ENCODE measurements at places on chromosomes 2 and 18.

- DNase-seq, result no peak
These were observed 7.3 kb downstream of the RPS27A start for GRCh38 chr2:55239656-55240222.

- no peak for DNase-seq
These were observed 595.5 kb upstream of the ID2 start for GRCh38 chr2:8086357-8086756.

- no peak for DNase-seq
These were observed 69.8 kb downstream of the CYBRD1 start for GRCh38 chr2:171592036-171592555.

GRCh38 chr2:9276901-9277451 lies 70.4 kb downstream of the ASAP2 start:
- DNase-seq, result no peak

DNA sequence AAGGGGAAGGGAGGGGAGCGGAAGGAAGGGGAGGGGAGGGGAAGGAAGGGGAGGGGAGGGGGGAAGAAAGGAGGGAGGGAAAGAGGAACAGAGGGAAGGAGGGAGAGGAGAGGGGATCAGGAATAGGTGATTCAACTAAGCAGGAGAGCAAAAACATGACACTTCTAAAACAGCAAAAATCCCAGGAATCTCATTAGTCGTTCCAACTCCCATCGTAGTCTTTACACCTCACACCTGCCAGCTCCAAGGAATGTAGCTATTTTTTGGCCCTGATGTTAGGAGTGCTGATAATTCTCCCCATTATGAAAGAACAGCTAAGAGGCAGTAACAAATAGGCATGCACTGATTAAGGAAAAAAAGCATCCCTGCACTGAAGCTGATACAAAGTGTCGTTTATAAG lies 709.9 kb upstream of the PKDCC start:
- DNase-seq, result no peak

DNA sequence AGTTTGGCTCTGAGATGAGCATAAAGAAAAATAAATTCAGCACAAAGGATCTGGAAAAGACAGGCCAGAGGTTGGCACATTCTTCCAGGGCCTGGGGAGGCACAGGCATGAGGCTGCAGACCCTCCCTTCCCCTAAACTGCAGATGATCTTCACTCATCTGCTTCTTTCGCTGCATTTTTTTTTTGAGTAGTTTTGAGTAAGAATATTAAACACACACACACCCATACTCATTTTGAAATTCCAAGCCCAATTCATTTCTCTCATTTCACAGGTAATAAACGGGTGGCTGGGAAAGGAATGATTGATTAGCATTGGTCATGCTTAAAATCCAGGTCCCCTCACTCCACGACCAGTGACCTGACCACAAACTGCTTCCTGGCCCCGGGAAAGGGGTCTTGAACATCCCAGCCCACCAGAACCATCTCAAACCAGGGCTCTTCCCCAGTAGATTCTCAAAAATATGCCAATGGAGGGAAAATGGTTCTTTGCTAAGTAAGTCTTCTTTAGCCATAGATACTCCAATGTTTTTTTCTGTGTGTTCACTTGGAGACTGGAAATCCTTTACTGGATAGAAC lies 219.6 kb downstream of the ANAPC1 start:
- no peak for DNase-seq

- no peak for DNase-seq
These were observed 174.2 kb downstream of the MIB1 start for GRCh38 chr18:21914739-21915319.

- no peak for DNase-seq
These were observed 19.6 kb upstream of the GREB1 start for GRCh38 chr2:11514081-11514730.

GRCh38 chr18:9714266-9715087 lies 6.4 kb downstream of the RAB31 start:
- no peak for DNase-seq

DNA sequence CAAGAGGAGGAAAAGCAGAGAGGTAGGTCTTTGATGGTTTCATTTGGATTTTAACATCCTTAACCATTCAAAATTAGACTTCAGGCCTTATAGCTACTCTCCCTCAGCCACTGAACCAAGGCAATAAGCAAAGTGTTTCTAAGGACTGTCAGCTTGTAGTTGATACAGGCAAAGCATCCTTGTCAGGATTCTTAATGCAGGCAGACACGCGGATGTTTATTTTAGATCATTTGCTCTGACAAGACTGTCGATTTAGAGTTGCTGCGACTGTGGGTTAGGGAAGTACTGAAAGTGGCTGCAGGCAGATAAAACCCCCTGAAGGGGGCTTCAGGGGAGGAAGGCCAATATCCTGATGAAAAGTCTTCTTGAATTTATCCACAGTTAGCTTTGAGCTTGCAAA lies 46.6 kb downstream of the CDH20 start:
- DNase-seq, result no peak

- DNase-seq, result no peak
These were observed 2.1 kb upstream of the TMEM131 start for GRCh38 chr2:97997784-97998392.

GRCh38 chr2:168751104-168751740 lies 51.2 kb upstream of the NOSTRIN start:
- peak; percentile 45 for DNase-seq

GRCh38 chr2:6913415-6914157 lies 3.6 kb upstream of the RNF144A start:
- DNase-seq, result peak; percentile 28

DNA sequence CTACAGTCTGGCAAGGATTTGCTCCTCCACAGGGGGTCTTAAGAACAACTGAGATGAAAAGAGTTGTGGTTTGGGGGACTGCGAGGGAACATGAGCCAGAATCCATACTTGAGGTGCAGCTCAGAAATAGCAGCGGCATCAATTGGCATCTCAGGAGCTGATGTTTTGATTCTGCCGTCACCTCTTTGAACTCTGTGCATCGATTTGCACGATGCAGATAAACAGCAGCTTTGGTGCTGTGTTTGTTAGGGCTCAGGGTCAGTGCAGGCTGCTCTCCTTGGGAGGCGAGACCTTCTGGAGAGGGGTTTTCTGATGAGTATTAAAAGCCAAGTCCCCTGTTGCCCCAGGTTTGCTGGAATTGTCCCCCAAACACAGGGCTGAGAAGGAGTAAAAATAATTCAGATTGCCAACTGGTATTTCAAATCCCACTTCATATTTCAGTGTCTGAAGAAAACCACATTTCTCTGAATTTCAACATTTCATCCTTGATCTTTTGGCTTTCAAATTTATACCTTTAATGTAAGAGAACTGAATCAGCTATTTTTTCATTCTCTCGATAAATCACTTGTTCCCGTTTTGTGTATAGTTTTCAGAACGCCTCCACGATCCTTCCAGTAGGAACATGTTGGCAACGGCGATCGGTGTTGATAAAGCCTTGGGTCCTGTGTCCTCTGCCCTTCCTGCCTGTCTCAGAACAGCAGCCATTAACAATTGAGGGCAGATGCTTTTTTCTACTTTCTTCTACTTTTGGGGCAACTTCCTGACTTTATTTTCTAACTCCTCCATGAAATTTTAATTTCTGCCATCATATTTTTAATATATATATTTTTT lies 65.0 kb downstream of the RAB31 start:
- no peak for DNase-seq

DNA sequence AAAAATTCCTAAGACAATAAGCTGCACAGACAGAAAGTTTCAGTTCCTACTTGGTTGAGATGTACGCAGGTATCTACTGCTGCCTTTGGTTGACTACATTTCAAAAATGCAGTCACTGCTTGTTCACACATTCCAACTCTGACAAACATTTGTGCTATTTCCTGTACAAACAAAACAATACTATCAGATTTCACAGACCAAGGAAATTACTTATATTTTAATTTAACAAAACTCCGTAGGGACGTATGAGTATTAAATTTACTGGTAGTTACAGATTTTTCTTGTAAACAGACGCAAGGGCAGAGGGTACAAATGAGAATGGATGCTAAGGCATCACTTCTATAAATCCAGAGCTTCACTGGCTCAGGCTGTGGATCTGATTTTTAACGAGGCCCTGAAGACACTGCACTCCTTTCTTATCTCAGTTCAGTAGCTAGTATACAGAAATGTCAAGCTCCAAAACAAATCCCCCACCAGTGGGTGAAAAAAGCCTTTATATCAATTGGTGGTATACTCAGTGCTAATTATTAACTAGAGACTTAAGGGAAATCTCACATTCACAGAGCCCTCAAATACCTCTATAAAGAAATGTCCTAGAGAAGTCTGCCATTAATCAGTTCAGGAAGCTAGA lies 31.7 kb upstream of the TTC32 start:
- no peak for DNase-seq

DNA sequence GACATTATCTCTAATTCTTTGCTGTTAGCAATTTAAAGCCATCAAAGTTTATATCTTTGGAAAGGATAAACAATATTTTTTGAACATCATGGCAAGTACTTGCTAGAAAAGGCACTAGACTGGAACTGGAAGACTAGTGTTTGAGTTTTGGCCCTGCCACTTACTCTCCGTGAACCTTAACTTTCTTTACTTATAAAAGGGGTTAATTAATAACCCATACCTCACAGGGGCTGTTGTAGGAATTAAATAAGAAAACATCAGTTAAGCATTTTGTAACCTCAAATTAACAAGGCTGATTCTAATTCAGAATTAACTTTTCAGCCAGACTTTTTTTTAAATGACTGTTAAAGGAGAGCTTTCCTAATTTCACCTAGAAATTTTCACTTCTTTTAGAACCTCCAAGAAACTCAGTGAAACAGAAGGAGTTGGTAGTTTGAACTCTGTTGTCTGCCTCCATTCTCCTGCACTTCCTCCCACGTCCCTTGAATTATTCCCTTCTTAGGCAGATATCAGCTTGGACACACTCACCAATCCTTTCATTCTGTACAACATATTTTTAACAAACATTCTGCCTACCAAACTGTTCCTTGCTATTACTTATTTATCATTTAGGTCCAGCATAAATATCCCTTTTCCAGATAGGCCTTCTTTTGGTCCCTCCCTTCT lies 79.5 kb downstream of the COX7A2L start:
- no peak for DNase-seq

DNA sequence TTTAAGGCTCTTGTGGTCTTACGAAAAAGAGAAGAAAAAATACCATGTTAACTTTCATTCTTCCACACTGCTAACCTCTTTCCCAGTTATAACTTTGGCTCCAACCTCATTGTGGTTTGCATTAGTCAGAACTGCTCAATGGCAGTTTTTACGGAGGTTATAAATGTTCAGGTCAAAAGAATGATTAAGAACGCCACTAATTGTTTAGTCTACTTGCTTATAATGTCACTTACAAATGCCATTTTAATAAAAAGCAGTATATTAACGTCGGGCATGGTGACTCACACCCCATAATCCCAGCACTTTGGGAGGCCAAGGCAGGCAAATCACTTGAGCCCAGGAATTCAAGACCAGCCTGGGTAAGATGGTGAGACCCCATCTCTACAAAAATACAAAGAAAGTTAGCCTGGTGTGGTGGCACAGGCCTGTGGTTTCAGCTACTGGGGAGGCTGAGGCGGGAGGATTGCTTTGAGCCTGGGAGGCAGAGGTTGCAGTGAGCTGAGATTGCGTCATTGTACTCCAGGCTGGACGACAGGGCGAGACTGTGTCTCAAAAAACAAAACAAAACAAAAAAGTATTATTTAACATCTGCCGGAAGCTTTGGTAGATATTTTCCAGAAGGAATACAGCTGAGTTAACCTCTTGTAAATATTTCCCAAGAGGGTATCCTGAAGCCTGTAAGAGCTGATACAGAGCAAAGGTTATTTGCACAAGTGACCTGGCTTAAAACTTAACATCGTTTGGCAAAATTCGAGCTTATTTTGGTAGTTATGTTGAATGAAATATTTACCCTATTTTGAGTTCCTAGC lies 5.1 kb downstream of the AGPS start:
- no peak for DNase-seq

DNA sequence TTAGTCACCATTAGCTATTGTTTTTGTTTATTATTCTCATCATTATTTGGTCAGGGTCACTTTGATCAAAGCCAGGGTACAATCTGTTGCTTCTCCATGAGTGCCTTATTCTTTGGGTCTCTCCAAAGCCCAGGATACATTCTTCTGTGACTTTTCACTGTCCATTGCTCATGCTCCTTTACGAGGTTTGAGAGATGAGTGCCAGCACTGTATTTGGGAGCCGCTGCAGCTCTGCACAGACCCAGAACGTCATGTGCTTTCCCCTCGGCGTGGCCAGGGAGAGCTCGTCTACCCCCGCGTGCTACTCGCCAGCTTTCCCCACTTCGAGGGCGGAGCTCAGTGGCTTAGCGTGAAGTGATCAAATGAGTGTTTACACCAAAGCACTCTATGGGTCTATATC lies 123.7 kb downstream of the COL6A3 start:
- no peak for DNase-seq

- no peak for DNase-seq
These were observed 307.9 kb downstream of the TXNL1 start for GRCh38 chr18:56330366-56331110.

DNA sequence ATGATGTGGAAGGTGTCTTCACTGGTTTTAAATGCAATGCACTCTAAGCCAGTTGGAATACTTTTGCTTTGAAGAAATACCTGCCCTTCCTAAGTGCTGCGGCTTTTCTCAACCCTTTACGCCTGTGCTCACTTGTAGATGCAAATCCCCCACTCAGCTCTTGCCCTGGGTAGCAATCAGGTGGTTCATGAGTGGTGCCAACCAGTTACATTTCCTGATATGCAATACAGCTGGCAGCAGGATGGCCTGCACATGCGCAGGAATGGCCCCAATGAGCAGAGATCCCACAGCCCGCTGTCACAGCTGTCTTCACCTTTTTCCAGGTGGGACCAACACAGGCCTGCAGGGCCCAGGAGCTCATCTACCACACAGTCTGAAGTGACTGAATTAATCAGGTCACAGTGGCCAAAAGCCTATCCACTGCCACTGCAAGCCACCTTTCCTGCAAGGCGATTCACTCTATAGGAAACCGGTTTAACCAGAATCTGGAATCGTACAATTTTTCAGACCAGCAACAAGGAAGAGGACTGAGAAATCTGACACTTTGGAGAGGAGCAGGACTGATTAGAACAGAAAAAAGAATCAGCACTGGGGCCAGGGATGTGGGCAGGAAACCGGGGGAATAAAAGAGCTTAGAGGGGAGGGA lies 247.8 kb downstream of the MYT1L start:
- DNase-seq, result no peak

DNA sequence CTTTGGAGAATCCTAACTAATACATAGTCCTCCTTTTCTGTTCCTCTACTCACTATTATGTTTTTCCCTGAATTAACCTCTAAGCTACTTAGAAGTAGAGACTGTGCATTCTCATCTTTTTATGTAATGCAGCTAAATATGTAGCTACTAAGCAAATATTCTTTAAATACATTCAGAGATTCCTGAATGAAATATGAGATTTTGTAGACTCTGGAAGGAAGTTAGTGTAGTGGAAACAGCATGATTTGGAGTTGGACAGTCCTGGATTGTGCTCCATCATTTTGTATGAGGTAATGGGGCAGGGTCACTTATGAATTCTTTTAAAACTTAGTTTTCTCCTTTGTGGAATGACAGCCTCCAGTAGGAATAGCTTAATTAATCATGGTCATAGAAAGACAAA lies 24.7 kb upstream of the NT5C1B start:
- DNase-seq, result no peak

Measured in T-helper 1 cell (primary cell).